ENCODE measurements at places on chromosomes 5 and 9.

- no peak for DNase-seq
Measured at GRCh38 chr9:71446106-71446472, 322.2 kb downstream of the CEMIP2 start.

GRCh38 chr9:120463765-120464164, 116.2 kb downstream of the CDK5RAP2 start:
- no peak for DNase-seq

GRCh38 chr9:81687521-81688261, 1.7 kb downstream of the TLE1 start:
- DNase-seq, result no peak

DNA sequence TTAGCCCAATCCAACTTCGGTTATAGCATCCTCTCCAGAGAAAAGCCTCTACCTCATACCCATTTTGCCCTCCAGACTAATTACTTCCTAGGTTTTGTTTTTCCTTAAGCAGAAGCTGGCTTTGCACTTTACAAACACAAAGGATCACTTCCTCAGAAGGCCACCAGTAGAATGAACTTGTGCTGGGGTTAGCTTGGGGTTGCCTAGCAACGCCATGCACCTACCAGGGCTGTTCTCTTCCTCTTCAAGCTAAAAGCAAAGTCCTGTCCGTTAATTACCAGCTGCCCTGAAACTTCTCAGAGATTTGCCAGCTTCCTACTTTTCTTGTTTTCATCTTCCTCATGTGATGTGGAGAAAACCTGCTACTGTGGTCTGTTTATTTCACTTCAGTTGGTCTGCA, 132.0 kb upstream of the WWC1 start:
- no peak for DNase-seq

DNA sequence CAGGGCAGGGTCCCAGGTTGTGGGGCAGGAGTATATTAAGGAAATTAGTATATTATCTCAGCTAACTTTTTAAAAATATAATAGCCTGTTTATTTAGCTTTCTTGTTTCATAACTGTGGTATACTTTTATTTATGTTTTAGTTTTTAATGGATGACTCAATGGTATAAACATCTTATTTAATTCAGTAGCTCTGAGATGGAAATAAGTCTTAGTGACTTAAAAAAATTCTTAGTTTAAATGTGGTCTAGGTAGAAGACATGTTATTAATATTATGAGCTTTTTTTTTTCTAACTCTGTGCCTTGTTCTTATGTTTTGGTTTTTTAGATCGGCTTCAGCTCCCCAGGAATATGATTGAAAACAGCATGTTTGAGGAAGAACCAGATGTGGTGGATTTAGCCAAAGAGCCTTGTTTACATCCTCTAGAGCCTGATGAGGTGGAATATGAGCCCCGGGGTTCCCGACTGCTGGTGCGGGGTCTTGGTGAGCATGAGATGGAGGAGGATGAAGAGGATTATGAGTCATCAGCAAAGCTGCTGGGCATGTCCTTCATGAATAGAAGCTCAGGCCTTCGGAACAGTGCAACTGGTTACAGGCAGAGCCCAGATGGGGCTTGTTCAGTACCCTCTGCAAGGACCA, 43.1 kb downstream of the LNPEP start:
- no peak for DNase-seq

- no peak for DNase-seq
Measured at GRCh38 chr9:111944241-111944866, 47.7 kb downstream of the UGCG start.

DNA sequence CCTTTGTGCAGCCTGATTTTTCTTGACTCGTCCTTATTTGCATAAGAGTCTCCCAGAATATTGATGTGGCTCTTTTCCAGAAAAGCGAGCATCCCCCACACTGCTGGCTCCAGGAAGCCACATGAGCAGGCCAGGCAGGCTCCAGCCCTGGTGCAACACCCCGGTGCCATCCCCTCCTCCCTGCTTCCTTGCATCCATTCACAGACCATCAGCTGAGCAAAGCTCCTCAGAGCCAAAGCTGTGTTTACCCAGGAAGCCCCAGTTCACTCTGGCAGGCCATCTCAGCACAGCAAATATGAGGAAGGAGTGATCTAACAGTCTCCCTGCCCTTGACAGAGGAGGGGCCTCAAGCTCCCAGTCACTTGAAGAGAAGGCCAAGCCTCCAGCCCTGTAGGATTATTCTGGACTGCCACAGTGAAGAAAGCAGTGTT, 34.4 kb downstream of the INSYN2B start:
- DNase-seq, result peak; percentile 69

DNA sequence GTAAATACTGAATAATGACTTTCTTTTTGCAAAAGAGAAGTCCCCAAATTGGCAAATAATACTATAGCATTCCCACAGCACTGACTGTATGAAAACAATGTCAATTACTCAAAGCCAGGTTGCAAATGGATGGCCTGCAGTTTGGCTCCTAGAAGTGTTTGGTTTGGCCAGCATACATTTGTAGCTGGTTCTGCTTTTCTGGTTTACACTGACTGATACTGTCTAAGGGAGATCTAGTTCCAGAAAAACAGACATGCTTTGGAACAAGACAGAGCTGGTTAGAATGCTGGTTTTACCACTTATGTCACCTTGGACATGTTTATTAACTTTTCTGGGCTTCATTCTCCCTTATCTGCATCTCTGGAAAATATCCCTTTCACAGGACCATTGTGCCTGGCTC, 81.5 kb upstream of the TRPM3 start:
- DNase-seq, result no peak

DNA sequence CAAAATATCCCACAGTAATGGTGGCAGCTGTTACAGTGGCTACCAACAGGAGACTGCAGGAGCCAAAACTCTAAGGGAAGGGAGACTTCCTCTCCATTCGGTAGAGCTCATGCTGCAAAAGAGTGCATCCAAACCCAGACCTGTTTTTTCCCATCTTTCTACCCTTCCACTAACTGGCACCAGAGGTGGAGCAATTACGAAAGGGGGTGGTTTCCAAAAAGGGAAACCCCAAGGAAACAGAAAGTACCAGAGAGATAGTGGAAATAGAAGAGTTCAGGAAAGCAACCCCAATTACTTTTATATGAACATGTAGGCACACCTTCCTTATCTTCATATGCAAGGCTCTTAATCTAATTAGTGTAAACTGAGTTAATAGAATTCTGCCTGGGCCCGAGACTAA, 7.3 kb upstream of the WDR41 start:
- DNase-seq, result no peak

GRCh38 chr5:98783051-98783649, 9.7 kb downstream of the RGMB start:
- no peak for DNase-seq

GRCh38 chr9:119968836-119969707, 599.8 kb upstream of the BRINP1 start:
- DNase-seq, result peak; percentile 53

- no peak for DNase-seq
Measured at GRCh38 chr5:135341016-135341666, 57.9 kb downstream of the MACROH2A1 start.

GRCh38 chr5:165624166-165624946, 2118.9 kb downstream of the MAT2B start:
- no peak for DNase-seq
